ENCODE measurements at places on chromosomes 1 and 21. TPM values are rescaled to one million over a fixed set of nuclear protein-coding genes. Genes with fewer than 3 reads are reported as not detected.

DNA sequence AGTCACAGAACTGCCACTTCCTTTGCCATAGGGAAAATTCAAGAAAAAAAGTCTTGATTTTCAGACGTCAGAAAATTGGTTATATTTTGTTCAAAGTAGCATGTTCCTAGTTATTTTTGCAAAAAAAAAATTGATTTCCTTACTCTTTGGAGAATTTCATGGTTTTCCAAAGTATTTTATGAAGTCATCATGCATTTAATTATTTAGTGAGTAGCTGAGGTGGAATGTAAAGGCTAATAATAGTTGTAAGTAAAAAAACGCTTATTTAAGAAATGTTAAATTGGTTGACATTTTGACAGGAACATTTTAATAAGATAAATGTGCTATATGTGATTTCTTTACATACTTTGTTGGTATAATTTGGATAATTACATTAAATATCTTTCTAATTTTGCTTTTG, 20.8 kb downstream of the TSEN15 start:
- DNase-seq = no peak
- H3K36me3 ChIP-seq = peaks cover 36% of the 10 kb centered on the region
- no peak overlapping the region for H3K27ac ChIP-seq
- H3K27me3 ChIP-seq = no peaks in the 10 kb centered on the region
- H3K4me1 ChIP-seq = peaks cover 12% of the 10 kb centered on the region

DNA sequence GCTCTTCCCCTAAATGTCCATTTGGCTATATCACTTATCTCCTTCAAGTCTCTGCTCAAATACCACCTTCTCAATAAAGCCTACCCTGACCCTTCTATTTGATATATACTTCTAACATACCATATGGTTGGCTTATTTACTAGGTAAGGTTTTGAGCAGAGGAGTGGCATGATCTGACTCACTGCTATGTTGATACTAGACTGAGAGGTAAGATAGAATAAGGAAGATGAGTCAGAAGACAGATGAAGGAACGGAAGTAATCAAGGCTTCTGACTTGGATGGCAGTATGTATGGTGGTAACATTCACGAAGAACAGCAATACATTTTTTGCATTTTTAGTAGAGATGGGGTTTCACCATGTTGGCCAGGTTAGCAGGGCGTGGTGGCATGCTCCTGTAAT, 4.8 kb upstream of the HRNR start:
- no peak for DNase-seq
- H3K4me1 ChIP-seq = no peaks in the 10 kb centered on the region
- H3K36me3 ChIP-seq = no peaks in the 10 kb centered on the region
- H3K4me3 ChIP-seq = no peak overlapping the region
- H3K27me3 ChIP-seq = peaks cover 19% of the 10 kb centered on the region

GRCh38 chr1:46277658-46278373, 25.6 kb downstream of the LRRC41 start:
- no peaks in the 10 kb centered on the region for H3K27me3 ChIP-seq
- peaks cover 79% of the 10 kb centered on the region for H3K36me3 ChIP-seq
- no peak overlapping the region for H3K4me3 ChIP-seq
- no peaks in the 10 kb centered on the region for H3K4me1 ChIP-seq
- DNase-seq = no peak

DNA sequence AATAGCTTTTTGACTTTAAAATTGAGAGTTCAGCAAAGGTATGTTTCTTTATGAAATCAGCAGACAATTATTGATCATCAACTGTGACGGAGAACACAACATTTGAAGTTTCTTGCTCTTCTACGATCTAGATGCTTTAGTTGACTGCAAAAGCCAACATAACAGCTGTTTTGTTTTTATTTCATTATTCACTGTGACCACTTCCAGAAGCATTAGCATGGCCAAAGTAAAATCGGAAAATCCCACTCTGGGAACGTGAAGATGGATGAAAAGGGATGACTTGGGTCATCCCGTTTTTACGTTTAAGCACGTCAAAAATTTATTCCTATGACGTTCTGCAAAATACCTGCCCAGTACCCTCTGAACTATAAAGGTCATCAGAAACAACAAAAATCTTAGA, 833.0 kb upstream of the ADAMTS5 start:
- DNase-seq = no peak
- H3K4me3 ChIP-seq = no peak overlapping the region
- no peaks in the 10 kb centered on the region for H3K27me3 ChIP-seq
- H3K4me1 ChIP-seq = no peaks in the 10 kb centered on the region

DNA sequence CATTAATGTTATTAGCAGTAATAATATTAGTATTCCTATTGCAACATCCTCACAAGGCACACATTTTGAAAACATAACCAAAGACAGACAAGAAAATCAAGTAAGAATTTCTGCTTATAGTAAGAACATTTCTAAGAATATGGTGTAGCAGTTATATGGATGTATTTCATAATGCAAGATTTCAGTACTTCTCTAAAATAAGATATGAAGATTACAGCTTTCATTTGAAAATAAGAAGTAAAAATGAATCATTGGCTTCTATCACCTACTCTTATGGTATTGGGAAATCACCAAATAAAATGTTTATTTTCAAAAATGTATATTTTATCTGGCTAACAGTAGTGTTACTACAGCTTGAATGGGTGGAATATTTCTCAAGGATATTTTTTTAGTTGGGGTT, 103.8 kb upstream of the USP25 start:
- no peaks in the 10 kb centered on the region for H3K36me3 ChIP-seq
- H3K27ac ChIP-seq = no peak overlapping the region
- peaks cover 3% of the 10 kb centered on the region for H3K27me3 ChIP-seq
- no peaks in the 10 kb centered on the region for H3K4me1 ChIP-seq
- DNase-seq = no peak

DNA sequence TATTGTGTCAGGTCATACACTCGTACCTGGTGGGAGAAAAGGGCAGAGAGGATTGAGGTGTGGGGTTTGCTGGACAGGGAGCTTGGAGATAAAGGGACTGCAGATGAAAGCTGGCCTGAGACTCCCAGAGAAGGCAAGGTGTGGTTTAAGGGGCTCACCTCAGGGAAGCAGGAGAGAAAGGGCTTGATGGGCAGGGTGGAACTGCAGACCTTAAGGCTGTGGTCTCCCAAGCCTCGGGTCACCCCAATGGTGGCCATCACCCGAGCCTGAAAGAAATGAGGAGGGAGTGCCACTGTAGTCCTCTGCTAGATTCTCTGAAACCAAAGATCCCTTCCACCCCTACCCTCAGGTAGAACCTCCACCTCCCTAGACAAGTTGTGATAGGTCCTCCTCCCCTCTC, 3.7 kb upstream of the RHOC start:
- H3K27ac ChIP-seq = no peak overlapping the region
- H3K4me1 ChIP-seq = peaks cover 22% of the 10 kb centered on the region
- H3K27me3 ChIP-seq = peaks cover 15% of the 10 kb centered on the region
- no peak for DNase-seq
- no peaks in the 10 kb centered on the region for H3K36me3 ChIP-seq
- no peak overlapping the region for H3K4me3 ChIP-seq

GRCh38 chr1:72365693-72366092, 83.4 kb upstream of the NEGR1 start:
- no peaks in the 10 kb centered on the region for H3K36me3 ChIP-seq
- DNase-seq = no peak
- H3K4me1 ChIP-seq = peaks cover 3% of the 10 kb centered on the region
- no peak overlapping the region for H3K27ac ChIP-seq
- H3K27me3 ChIP-seq = no peaks in the 10 kb centered on the region
- no peak overlapping the region for H3K4me3 ChIP-seq

- H3K36me3 ChIP-seq = peaks cover 26% of the 10 kb centered on the region
- H3K27me3 ChIP-seq = no peaks in the 10 kb centered on the region
- no peak for DNase-seq
- H3K27ac ChIP-seq = no peak overlapping the region
- H3K4me3 ChIP-seq = no peak overlapping the region
Observed at GRCh38 chr21:44958471-44959191, 18.8 kb downstream of the SLX9 start.

DNA sequence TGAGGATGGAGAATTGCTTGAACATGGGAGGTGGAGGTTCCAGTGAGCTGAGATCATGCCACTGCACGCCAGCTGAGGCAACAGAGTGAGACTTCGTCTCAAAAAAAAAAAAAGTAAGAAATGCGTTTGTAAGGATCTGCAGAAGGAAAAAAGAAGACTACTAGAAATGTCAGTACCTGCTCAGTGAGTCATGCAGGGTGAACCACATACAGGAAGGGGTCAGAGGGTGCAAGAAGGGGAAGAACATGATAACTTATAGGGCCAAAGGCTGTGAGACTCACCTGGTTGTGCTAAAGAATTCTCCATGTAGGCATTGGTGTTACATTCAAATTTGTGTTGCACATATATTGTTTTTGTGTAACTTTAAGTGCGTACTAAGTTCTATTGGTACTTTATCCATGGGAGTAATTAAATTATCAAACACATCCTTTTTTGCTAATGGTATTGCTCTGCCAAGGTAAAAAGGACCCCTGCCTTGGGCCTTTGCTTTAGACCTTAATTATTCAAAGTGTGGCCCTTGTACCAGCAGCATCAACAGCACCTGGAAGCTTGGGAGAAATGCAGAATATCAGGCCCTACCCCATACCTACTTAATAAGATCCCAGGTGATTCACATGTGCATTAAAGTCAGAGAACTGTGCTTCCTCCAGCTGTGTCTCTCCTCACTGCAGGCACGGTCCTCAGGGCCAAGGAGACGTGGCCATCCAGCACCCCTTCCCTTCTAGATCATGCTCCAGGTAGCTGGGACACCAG, 96.4 kb upstream of the PPP2R5A start:
- peaks cover 19% of the 10 kb centered on the region for H3K4me1 ChIP-seq
- H3K27ac ChIP-seq = no peak overlapping the region
- DNase-seq = peak; percentile 34
- no peak overlapping the region for H3K4me3 ChIP-seq
- H3K27me3 ChIP-seq = no peaks in the 10 kb centered on the region

GRCh38 chr1:61424382-61424781, 300.6 kb downstream of the TM2D1 start:
- no peaks in the 10 kb centered on the region for H3K27me3 ChIP-seq
- H3K4me1 ChIP-seq = no peaks in the 10 kb centered on the region
- no peak overlapping the region for H3K27ac ChIP-seq
- peaks cover 2% of the 10 kb centered on the region for H3K36me3 ChIP-seq

GRCh38 chr1:155002464-155003226, at the start of gene ZBTB7B:
Gene ZBTB7B, plus strand, starts transcription at chr1:155002802. Its CDS starts 11,859 bp downstream, at chr1:155014661.
- no peaks in the 10 kb centered on the region for H3K27me3 ChIP-seq
- H3K27ac ChIP-seq = peak within 1 kb of the TSS; percentile 96
- peak within 1 kb of the TSS; percentile 96 for H3K4me3 ChIP-seq
- peaks cover 55% of the 10 kb centered on the region for H3K4me1 ChIP-seq
- peaks cover 9% of the 10 kb centered on the region for H3K36me3 ChIP-seq

The CFHR2 gene
- total RNA-seq = not detected

DNA sequence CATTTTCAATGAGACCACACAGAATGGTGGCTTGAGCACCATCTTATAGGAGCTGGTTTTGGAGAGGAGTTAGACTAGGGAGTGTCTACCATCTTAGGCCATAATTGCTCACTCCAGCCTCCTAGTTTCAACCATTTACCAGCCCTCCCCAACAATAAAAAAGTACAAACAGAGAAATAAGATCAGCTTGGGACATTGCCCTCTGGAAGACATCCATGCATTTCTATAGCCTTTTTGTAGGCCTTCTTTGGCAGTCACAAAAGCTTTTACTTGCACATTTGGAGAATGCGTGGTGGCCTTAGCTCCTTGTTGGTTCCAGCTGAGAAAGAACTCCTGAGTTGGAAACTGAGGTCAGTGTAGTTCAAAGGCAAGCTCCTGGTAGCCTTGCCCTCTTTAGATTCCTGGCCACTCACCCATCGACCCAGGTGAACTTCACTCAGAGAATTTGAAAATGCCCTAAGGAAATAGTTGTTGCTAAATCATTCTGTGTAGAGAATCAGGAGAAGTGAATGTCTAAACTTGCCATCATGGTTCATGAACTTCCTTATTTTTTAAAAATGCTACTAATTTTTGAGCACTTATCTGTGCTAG, 301.7 kb upstream of the PROX1 start:
- H3K36me3 ChIP-seq = no peaks in the 10 kb centered on the region
- no peaks in the 10 kb centered on the region for H3K27me3 ChIP-seq
- peaks cover 4% of the 10 kb centered on the region for H3K4me1 ChIP-seq
- DNase-seq = no peak
- no peak overlapping the region for H3K27ac ChIP-seq
- no peak overlapping the region for H3K4me3 ChIP-seq

DNA sequence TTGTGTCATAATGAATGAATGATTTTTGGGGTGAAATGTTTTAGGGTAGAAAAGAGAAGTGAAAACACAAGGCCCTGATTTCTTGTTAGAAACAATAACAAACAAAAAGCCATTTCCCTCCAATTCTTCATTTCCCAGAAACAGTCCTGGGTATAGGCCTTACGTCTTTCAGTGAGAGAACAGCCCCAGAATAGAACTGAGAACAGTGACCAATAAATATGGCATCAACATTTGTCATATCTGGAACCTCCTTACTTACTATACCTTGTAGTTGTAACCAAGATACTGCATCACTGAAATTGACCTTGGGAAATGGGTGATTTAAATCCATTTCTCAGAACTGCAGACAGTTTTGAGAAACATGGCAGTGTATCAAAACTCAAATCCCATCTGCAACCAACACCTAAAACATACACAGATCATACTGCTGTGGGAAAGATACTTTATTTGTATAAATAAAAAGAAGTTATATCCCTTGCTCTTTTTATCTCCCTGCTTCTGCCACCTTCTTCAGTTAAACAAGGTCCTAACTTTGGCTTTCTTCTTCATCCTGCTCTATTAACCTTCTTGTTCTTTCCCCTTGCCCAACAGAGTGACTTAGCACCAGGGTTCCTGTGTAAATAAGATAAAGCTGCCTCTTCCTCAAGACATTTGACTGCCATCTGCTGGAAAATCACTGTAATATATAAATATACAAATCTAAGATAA, 19.5 kb downstream of the XKR8 start:
- DNase-seq = no peak
- H3K4me1 ChIP-seq = no peaks in the 10 kb centered on the region
- H3K27ac ChIP-seq = peak overlapping the region; percentile 34
- H3K4me3 ChIP-seq = no peak overlapping the region

- no peaks in the 10 kb centered on the region for H3K36me3 ChIP-seq
- H3K27ac ChIP-seq = no peak overlapping the region
- DNase-seq = no peak
- no peaks in the 10 kb centered on the region for H3K27me3 ChIP-seq
- H3K4me3 ChIP-seq = no peak overlapping the region
- H3K4me1 ChIP-seq = no peaks in the 10 kb centered on the region
Observed at GRCh38 chr1:2474933-2475371, 1.1 kb upstream of the PLCH2 start.

The PAQR6 gene
- total RNA-seq = 4.7 TPM

GRCh38 chr1:54017979-54018378, at the start of gene LDLRAD1:
Gene LDLRAD1, minus strand, starts transcription at chr1:54018186. Its CDS starts 74 bp downstream, at chr1:54018112.
- H3K4me3 ChIP-seq = no peak within 1 kb of the TSS
- no peak for DNase-seq
- H3K4me1 ChIP-seq = no peaks in the 10 kb centered on the region
- H3K27ac ChIP-seq = no peak within 1 kb of the TSS
- no peaks in the 10 kb centered on the region for H3K27me3 ChIP-seq
- no peaks in the 10 kb centered on the region for H3K36me3 ChIP-seq

Measured in activated CD4-positive, alpha-beta T cell treated with anti-CD3 and anti-CD28 coated beads for 36 hours (primary cell).